Myocyte (in vitro differentiated cells): ENCODE measurements at places on chromosomes 3 and 15.

GRCh38 chr3:8768364-8769087, 887 bp downstream of the OXTR start:
- DNase-seq: no peak

- DNase-seq: peak; percentile 9
Observed at GRCh38 chr3:111952866-111953450, 25.9 kb upstream of the ABHD10 start.

GRCh38 chr3:126440709-126440995, 35.0 kb downstream of the ZXDC start:
- DNase-seq: no peak

GRCh38 chr15:94631608-94632007, 400.2 kb downstream of the MCTP2 start:
- no peak for DNase-seq

DNA sequence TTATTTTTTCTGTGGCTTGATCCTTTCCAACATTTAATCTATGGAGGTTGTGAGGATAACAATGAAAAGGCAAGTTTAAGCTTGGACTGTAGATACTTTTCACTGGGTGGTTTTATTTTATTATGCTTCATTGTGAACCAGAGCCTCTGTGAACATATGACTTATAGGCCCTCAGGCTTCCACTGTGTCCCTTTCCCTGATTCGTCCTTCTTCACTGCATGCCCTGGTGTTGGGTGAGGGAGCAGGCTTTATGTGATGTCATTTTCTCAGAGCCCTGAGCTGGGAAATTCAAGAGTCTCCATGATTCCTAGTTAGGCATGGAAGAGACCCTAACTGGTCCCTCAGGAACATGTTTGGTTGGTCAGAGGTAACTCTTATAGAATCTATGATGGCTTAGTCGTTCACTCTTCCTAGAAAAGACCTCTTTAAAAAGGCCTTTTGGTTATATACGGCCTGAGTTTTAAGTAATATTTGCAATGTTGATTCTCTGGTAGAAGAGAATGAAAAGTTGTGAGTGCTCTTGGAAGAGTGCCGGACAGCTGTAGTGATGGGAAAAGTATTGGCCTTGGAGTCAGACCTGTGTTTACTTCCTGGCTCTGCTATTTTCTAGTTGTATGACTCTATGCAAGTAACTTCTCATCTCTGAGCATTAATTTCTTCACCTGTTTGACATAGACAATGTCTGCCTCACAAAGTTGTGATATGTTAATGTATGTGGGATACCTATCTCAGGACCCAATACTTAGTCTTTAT, 168.4 kb downstream of the LPP start:
- no peak for DNase-seq

DNA sequence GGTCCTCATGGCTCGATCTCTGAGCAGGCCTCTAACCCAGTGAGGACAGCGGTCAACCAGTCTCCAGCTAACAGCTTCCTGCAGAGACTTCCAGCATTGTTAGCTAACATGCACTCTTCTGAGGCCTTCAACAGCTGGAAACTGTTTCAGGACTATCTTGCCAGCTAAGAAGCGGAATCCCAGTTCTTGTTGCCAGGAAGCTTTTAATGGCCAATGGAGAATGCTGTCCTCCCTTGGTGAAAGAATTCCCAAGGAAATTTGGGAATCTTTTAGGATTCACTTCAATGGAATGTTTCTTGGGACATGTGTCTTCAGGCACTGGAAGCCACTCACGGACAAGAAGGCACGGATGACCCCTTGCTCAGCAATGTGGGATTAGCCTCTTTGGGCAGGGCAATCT, 91.7 kb downstream of the CEMIP start:
- peak; percentile 95 for DNase-seq

- DNase-seq: no peak
Observed at GRCh38 chr3:151877269-151877668, 3.8 kb downstream of the SUCNR1 start.

DNA sequence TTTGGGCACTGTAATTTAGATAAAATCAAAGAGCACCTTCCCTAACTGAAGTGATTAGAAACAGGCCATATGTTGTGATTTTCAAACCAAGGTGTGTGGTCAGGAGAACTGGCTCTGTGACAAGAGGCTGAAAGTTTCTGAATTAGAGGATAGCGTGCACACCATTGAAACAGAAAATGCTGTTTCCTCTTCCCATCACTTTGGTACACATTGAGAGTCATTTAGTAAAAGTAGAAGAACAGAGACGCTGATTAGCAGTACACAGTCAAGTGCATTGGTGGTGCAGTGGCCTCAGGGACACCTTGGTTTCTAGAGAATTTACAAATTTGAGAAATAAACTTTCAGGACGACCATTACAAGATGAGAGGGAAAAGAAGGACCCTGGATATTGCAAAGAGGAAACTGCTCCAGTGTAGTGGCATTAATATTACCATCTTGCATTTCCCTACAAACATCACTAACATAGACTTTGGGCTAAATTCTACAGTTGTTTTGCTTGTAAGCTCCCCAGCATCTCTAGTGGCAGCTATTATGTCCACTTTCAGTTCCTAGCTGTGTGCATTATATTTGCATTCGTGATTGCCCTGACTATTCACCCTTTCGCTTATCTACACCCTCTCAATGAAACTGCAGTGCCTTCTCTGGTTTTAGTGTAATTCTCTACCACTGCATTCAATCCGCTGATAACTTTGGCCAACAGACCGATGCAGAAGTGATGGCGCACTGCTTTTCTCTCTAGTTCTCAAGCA, 728.1 kb upstream of the GRM7 start:
- DNase-seq: no peak

DNA sequence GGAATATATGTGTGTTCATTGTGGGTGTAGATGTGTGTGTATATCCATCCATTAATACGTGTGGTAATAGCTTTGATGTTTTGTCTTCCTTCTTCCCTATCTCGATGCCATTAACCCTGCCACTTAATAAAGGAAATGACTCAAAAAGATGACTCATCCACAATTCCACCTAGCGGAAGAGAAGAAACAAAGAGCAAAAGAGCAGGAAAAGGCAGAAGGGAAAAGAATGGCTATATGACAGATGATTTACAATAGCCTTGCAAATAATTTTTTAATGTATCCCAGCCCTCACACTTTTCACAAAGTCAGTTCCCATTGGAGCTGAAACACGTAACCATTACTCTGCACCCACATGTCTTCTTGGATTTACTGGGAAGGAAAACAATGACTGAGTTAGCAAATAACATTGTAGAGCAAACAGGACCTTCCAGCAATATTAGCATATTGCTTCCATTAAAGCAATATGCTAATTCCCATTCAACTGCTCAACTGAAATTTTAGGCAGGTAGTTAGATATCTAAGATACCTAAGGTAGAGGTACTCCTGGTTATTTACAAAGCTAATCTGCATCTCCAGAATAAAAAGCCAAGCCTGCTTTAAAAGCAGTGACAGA, 197.2 kb downstream of the KCNAB1 start:
- peak; percentile 33 for DNase-seq

DNA sequence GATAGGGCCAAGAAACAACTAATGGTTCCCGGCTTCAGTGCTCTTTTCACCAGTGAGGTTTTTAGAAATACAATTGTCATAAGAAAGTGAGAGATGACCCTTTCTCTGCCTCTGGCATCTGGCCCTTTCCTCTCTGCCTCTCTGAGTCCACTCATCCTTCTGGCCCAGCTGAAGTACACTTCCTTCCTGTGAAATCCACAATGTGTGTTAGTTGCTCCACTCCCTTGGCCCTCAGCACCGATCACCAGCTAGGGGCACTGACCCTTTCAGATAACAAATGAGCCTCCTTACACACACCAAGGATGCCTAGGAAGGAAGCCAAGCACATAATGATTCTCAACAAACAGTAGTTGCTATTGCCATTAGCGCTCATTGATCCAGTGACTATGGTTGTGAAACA, 2.9 kb upstream of the CAV3 start:
- DNase-seq: no peak

GRCh38 chr3:160403028-160403545, 3.6 kb downstream of the SMC4 start:
- DNase-seq: peak; percentile 48

- DNase-seq: peak; percentile 62
Observed at GRCh38 chr15:90432253-90432652, 44.2 kb downstream of the IQGAP1 start.

GRCh38 chr3:31743331-31744089, 210.8 kb downstream of the STT3B start:
- no peak for DNase-seq

DNA sequence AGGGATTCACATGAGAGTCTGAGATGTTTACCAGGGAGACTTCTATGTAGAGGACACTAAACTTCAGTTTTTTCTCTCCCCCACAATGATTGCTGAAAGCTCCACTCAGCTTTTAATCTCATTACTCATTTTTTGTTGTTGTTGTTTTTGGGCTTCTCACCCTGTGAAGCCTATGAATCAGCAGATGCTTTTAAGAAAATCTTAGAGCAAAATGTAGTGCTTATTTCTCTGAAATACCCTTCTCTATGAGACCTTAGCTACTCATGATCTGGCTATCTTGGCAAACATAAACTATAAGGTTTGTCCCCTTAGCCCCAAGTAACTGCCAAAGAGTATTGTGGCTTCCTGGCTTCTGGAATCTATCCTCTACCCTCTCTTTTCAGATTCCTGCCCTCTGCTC, 537.3 kb downstream of the OCA2 start:
- no peak for DNase-seq

GRCh38 chr3:130699765-130700164, 46.9 kb downstream of the PIK3R4 start:
- peak; percentile 38 for DNase-seq

DNA sequence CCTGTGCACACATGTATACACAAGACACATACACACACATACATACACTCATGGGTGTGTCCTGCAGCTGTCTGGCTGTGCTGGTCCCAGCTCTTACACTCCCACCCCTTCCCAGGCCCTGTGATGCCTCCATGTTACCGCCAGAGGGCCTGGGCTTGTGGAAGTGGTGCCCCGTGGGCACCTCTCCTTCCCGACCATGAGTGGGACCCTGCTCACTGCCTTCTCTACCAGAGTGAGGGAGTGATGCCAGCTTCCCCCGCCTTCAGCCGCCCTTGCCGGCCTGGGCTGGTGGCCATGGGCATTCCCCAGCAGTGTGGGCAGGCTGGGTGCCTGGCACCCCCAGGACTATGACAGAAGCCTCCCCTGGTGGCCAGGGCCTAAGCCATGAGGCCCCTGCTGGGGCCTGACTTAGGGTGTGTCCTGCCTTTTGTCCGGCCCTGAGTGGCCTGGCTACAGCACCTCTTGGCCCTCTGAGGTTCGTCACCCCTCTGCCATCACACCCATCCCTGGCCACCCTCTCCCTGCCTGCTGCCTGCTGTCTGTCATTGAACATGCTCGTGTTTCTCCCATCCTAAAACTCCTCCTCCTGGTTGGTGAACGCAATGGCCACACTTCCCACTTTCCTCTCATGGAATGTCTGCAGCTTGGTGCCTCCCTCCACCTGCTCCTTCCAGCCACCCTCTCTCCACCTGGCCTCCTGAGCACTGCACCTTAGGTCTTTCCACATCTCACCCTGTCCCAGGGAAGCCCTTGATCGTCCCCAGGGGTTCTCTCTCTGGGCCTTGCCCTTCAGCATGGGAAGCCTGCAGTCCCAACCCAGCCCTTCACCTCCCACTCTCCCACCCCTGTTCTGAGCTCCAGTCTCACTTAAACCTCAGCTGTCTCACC, 14.6 kb downstream of the HDAC11 start:
- DNase-seq: peak; percentile 54

GRCh38 chr15:84814916-84815315, 2.2 kb upstream of the ALPK3 start:
- DNase-seq: no peak

DNA sequence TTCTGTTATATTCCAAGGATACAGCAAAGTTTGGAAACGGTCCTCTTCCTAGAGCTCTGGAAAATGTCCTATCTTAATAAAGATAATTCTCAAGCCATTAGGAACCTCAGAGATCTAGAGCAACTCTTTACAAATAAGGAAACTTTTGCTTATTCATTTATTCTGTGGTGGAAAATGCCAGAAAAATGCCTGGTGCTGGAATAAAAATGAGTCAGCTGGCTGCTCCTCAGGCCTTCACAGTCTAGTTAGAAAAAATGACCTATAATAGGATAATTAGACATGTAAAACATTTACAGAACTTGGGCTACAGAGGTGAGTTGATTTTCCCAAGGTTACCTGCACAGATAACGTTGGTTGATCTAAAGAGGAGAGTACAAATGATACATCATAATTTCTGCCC, 372.5 kb downstream of the NLGN1 start:
- no peak for DNase-seq

DNA sequence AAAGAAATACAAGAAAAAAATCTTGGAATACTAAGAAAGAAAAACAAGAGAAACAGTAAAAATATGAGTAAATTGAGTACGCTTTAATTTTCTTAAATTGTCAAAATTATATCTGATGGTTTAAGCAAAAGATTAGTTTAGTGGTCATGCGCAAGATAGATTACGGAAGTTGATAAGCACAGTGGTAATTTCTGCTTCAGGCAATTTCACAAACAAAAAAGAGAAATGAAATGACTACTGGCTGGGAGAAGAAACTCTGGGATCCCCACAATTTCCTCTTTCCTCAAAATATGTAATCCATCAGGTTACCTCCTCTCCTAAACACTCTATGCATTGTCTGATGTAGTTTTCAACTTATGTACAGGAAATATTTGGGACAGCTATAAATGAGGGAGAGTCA, 9.0 kb downstream of the MYD88 start:
- DNase-seq: no peak

- no peak for DNase-seq
Observed at GRCh38 chr15:99925661-99926461, 192.6 kb upstream of the LYSMD4 start.

DNA sequence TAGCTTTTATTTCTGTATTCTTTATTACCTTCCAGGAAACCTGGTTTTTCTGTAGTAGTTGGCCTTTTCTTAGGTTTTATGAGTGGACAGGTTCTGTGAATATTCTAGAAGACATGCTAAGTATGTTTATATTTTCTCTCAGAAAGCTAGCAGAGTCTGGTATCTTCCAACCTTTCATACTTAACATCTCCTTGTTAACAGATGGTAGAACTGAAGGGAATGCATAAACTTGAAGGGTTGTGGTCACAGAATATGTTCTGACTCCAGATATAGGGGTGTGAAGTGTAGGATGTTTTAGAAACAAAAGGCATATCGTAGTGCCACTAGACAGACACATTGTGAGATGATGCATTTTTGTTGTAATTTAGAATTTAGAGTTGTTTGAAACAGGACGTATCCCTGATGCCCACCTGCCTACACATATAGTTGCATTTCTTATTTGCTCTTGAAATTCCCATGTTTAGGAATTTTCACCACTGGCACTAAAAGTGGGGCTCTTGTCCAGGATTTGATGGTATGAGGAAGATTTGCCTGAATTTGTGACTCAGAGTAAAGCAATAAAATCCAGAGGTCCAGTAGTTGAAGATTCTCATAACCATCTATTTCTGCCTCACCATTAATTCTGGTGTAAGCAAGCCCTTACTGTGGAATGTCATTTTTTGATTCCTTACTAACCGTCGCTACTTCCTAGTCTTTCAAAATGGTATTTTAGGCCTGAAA, 274.5 kb downstream of the FEZF2 start:
- DNase-seq: no peak

- no peak for DNase-seq
Observed at GRCh38 chr3:13317596-13318320, 102.4 kb downstream of the NUP210 start.
